ENCODE measurements at places on chromosomes 7 and 10.

GRCh38 chr10:129331207-129331838, 135.7 kb upstream of the MGMT start:
- DNase-seq, result no peak

DNA sequence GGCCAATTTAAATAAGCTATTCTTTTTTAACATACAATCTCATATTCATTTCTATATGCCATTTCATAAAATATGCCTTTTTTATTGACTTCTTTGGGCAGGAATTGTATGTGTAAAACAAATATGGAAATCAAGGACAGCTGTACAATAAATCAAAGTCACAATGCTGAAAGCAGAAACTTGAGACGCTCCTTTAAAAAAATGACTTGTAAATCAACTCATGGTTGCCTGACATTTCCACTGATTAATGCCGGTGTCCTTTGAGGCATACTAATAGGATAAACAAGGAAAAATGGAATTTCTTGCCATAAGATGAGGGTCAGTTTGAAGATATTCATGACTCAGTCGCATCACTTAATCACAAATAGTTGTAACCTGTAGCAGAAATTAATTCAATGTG, 247.4 kb upstream of the TEX47 start:
- no peak for DNase-seq

- DNase-seq, result peak; percentile 13
These were observed 94.7 kb downstream of the DYNC2I1 start for GRCh38 chr7:158950914-158951635.

DNA sequence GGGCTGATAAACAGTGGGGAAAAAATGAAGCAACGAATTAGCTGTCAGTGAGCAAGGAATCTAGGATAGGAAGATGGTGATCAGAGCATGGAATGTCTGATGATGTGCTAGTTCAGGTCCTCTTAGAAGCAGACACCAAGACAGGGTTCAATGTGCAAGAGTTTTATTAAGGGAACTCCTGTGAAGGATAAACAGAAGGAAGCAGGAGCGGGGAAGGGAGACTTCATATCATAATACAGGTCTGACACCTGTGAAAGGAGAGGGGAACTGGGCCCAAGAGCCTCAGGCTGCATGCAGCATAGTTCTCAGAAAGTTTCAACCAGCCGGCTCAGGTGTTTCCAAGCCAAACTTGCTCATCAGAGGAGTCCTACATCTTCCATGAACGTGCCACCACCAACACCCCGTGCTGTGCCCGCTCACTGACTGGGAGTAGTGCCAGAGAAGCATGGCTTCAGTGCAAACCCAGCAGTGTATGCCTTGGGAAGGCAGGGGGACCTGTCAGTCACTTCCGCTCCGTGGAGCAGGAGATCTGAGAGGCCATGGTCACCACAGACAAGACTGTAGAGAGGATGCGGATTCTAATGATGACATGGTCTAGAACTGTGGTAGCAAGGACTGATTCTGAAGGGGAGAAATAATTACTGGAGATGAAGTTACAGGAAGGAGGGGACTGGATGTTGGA, 45.8 kb downstream of the ZNF800 start:
- DNase-seq, result no peak

- DNase-seq, result peak; percentile 57
These were observed 18.4 kb upstream of the CCDC71L start for GRCh38 chr7:106679153-106679931.

DNA sequence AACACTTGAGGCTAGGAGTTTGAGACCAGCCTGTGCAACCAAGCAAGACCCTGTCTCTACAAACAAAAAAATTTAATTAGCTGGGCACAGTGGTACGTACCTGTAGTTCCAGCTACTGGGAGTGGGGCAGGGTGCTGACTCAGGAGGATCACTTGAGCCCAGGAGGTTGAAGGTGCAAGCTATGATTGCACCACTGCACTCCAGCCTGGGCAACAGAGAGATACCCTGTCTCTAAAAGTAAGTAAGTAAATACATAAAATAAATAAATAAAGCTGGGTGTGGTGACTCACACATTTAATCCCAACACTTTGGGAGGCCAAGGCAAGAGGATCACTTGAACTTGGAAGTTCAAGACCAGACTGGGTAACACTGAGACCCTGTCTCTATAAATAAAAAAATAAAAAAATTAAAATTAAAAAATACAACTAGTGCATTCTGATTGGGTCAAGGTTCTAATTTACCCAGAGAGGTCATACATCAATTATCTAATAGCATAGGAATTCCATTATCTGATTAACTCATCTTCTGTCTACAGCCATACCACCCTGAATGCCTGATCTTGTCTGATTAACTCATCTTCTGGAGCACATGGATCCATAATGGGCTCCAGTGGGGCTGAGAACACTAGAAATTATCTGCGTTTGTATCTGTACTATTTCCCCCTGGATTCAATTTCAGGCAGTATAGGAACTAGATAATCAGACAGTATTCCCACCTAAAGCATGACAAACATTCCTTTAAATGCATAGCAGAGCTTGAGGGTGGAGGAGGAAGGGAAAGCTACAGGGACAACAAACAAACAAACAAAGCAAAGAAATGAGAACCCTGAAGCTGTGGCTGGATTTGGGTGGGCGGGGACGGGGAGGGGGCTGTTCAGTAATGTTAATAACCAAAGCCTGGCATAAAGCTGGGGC, 21.0 kb upstream of the HILPDA start:
- no peak for DNase-seq
